ENCODE measurements at places on chromosomes 12 and 14.
A peak's percentile ranks its signal among the peaks of the same experiment; 100 is the strongest.

DNA sequence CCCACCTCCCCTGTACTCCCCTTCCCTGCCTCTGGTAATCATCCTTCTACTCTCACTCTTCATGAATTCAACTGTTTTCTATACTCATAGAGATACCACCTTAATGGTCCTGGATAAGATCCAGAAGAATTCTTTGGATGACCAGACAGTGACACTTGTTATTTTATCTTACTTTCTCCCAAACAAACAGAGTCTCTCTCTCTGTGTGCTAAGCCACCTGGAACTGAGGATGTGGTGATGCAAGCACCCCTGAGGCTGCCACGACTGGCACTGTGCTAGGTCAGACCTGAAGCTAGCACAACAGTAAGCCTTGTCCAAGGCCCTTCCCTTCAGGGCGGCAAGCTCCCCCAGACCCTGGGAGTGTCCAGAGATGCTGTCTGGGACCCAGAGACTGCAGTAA lies 250.2 kb downstream of the C12orf50 start:
- DNase-seq: no peak

- DNase-seq: no peak
These were observed 666.6 kb downstream of the DIO2 start for GRCh38 chr14:79544698-79545070.

GRCh38 chr12:28425526-28425925 lies 235.3 kb downstream of the CCDC91 start:
- DNase-seq: no peak

GRCh38 chr14:104315169-104315568 lies 176.8 kb downstream of the KIF26A start:
- DNase-seq: no peak

DNA sequence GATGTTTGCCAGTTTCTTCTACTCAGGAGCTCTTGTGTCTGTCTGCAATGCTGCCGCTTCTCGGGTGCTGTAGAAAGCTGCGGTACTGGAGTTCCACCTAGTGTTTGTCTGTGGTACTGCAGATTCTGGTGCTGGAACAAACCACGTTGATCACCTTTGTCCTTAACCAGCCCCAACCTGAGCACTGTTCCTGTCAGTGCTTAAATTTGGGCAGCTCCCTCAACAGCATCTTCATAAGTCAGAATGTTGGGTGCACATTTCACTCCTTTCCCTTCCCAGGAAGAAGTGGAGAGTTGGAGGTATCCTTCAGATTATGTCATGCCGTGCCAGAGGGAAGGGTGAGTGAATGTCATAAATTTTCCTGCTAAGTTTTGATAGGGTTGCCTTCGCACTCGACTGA lies 48.7 kb upstream of the LALBA start:
- peak; percentile 48 for DNase-seq

- no peak for DNase-seq
These were observed 57.3 kb downstream of the FLRT2 start for GRCh38 chr14:85587151-85587711.

DNA sequence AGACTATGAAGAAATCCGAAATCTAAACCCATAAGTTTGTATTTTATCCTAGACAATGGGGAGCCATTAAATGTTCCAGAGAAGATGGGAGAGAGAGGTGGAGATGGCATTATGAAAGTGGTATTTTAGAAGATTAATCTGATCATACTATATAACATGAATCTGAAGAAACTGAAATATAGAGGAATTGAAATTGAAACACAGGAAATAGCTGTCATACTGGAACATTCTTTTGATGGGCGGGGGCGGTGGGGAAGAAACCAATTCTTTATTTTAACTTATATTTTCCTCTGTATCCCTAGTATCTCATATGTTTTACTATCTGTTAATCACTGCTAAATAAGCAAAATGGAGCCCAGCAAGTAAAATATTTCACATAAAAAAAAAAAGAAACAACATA lies 27.0 kb upstream of the FOXN3 start:
- DNase-seq: no peak

DNA sequence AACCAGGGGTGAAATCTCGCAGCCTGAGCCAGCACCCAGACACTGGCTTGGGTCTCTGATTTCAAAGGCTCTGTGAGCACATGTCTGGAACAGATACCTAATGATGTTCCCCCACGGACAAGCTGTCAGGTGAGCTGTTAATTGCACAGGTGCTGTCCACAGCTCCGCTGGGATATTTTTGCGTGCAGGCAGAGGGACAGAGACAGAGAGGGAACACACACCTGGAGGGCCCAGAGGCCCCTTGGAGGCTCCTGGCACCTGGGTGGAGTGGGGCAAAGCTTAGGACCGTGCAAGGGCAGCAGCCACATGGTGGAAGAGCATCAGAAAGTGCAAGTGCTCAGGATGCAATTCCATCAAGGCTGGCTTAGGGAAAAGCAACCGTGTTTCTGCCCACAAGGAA lies 57.3 kb downstream of the ARL6IP4 start:
- DNase-seq: no peak

DNA sequence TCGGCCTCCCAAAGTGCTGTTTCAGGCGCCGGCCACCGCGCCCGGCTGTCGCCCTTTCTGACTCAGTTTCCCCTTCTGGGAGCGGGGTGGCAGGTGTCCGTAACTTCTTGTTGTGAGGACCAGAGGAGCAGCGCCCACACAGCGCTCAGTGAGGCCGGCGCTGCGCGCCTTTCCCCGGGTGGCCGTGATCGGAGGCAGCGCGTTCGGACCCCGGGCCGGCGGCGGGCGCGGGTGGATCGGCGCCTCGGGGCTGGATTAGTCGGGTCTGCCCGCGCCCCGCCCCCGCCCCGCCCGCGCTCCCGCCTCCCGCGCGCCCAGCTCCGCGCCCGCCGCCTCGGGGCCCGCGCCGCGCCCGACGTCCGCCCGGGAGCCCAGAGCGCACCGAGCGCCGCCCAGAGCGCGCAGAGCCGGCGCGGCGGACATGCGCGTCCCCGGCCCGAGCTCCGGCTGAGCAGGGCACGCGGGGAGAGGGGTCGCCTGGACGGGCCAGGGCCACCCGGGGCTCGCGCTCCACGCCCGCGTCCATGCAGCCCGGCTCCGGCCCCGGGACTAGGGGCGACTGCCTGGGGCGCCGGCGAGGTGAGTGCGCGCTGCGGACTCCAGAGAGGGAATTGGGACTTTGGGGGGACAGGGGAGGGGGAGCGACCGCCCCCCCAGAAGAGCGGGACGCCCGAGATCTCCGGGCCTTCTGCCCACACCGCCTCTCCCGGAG lies 50.6 kb downstream of the LRCOL1 start:
- no peak for DNase-seq

All from stimulated activated CD4-positive, alpha-beta T cell treated with anti-CD3 and anti-CD28 coated beads, TNF-alpha, amount 100 ng/mL, for 1 hour (primary cell).